ENCODE measurements at places on chromosomes 7 and 10. TPM values are rescaled to one million over a fixed set of nuclear protein-coding genes. Genes with fewer than 3 reads are reported as not detected.

The CYCS gene
- 182 TPM for polyA plus RNA-seq

The ADAM12 gene
- 27.5 TPM for polyA plus RNA-seq

The CRYGN gene
- 1.8 TPM for polyA plus RNA-seq

The IDI2 gene
- 0.08 TPM for polyA plus RNA-seq

The MYPN gene
- polyA plus RNA-seq, result 0.04 TPM

- no peak for DNase-seq
These were observed 26.5 kb downstream of the CCNY start for GRCh38 chr10:35362701-35363350.

DNA sequence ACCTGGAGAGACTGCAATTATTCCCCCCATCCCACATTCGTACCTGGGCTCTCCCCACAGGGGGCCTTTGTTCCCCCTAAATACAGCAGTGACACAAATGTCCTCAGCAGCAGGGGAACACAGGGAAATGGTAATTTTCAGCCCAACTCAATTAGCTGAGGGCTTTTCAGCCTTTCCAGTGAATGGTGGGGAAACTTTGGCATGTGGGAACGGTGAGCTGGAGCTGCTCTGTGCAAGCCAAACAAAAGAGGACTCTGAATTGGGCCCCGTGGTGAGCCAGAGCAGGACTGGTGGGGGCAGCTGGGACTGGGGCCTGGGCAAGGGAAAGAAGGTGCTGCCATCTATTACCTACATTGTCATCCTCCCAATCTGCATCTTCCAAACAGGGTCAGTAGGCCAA is 51.0 kb downstream of the FBXW4 start:
- no peak for DNase-seq

GRCh38 chr10:110750931-110751330 is 106.8 kb downstream of the RBM20 start:
- DNase-seq, result no peak

DNA sequence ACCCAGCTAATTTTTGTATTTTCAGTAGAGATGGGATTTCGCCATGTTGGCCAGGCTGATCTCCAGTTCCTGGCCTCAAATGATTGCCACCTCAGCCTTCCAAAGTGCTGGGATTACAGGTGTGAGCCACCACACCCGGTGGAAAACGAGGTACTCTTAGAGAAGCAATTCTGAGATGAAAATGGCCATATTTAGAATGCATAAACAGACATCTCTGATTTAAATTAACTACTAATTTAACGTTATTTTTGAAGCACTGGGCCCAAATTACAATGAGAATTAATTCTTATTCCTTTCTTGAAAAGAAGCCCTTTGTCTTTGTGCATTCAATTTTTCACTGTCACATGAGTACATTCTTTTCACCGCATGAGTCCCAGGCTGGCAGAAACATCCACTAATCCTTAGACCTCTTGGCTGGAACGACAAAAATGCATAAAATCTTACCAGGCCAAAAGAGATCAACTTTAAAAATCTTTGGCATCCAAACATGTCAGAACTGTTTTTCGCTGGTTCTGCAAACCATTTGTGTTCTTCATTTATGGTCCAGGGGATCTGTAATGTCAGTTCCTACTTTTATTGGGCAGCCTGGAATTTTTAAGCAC is 60.1 kb upstream of the CAPZA2 start:
- no peak for DNase-seq

DNA sequence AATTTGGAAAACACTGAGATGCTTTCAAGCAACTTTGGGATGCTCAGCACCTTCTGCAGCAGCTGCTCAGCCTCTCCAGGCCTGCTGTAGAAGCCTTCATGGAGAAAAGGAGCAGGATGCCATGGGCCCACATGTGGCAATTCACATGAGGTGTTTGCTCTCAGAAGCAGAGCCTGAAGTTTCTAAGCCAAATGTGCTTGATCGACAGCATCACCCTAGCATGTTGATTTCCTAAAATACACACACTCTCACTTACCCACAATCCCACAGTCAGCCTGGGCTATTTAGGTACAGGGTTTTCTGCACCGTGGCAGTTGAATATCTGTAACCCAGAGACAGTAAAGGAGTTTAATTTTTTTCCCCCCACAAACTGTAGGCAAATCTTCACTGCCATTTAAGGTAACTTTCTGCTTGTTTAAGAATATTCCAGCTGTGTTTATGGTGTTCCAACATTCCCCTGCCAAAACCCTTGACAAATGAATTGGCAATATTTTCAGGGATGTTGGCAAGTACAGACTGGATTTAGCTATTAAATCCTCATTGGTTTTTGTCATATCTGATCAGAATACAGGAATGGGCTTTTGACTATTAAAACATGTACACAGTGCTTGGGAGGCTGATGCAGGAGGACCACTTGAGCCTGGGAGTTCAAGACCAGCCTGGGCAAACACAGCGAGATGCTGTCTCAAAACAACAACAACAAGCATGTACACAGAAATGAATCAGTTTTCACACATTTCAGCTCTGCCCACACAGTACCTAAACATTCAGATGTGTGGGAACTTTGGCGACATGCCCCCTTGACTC is 244.2 kb downstream of the CELF2 start:
- DNase-seq, result no peak

- DNase-seq, result no peak
These were observed 50.2 kb upstream of the PHYHIPL start for GRCh38 chr10:59126261-59126660.

DNA sequence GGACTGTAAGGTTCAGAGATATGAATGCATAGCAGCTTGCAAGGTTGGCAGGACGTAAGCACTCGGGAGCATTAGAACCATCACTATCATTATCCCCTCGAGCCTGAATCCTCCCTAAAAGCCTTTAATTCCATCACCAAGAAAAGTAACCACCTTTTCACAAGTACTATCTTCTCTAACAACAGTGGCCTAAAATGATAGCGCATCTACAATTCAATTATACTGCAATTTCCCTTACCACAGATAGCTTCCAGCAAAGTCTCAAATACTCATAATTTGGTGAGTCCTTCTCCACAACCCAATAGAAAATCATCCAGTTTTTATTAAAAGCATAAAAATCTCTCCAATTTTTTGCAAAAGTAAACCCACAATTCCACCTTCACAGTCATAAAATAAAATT is 42.0 kb downstream of the COL1A2 start:
- no peak for DNase-seq

GRCh38 chr10:73979809-73980433 is 18.0 kb upstream of the VCL start:
- DNase-seq, result no peak

- no peak for DNase-seq
These were observed 25.2 kb upstream of the WNT16 start for GRCh38 chr7:121303422-121304101.

DNA sequence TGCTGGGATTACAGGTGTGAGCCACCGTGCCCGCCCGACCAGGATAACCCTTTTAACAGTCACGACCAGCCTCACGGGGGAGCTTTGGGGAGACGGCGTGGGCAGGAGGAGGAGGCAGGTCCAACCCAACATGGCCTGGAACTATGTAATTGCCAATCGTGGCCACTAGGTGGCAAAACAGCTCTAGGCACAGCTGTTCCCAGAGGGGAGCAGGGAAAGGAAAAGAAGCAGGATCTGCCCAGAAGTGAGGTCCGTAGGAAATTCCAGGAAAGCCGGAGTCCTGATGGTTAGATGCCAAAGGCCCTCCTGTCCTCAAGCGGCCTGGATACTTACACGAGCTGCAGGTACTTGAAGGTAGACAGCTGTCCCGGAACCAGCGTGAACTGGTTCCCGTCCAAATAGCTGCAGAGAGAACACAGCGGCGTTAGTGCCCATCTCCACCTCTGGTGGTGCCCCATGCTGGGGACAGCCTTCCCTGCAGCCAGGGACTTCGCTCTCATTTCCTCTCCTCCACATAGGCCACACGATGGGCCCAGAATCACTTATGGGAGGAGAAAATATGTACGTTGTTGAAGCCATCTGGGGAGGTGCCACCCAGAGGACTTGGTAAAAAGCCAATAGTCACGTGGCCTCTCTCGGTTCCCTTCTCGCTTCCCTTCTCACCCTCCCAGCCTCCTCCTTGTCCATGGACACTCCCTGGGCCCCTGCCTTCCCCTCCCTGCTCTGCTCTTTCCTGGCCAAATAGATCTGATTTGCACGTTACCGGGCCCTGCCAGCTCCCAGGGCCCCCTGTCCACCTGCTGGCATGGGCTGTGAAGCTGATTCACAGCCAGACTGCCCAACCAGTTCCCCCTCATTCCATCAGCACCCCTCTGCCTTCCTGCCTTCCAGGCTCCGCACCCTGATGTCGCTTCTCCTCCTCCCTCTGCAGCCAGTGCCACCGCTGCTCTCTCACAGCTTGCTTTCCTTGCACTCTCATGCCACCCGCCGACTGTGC is 148.1 kb downstream of the SLIT1 start:
- peak; percentile 64 for DNase-seq

- no peak for DNase-seq
These were observed 59.2 kb upstream of the JCAD start for GRCh38 chr10:30118590-30118989.

DNA sequence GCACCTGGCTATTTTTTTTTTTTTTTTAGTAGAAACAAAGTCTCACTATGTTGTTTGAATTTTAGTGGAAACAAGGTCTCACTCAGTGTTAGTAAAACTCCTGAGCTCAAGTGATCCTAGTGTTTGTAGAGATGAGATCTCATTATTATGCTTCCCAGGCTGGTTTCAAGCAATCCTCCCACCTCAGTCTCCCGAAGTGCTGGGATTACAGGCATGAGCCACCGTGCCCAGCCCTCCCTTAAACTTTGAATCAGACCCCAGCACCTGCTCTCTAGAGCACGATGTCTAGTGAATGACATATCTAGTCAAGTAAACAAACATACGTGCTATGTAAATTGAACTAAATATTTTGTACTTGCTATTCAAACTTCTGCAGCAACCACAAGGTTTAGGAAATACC is 105.6 kb upstream of the MYO3A start:
- DNase-seq, result no peak

- no peak for DNase-seq
These were observed 473.2 kb downstream of the REEP3 start for GRCh38 chr10:63994371-63994770.

DNA sequence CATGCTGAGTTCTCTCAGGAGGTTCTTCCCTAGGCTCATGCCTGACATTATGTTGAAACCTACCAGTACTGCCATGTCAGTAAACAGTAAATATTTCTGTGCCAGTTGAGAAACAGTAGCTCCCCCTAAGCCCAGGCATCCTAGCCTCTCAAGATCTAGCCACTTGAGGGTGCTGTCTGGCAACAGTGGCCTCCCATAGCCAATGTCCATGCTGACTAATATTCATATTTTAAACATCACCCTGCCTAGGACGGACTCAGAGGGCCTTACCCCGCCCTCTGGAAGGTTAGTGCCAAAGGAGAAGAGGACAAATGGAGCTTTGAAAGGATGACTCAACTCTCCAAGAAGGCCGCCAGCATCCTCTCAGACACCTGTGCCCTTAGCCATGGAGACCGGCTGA is 7.7 kb downstream of the ACSM6 start:
- no peak for DNase-seq
